ENCODE measurements at places on chromosomes 4 and X. TPM values are rescaled to one million over a fixed set of nuclear protein-coding genes. Genes with fewer than 3 reads are reported as not detected.

The USP51 gene
- total RNA-seq, result 2.6 TPM

The SSX4 gene
- total RNA-seq, result not detected

The MTTP gene
- total RNA-seq, result not detected

The BEND4 gene
- total RNA-seq, result not detected

The HERC5 gene
- 13.4 TPM for total RNA-seq

The UGT2B11 gene
- total RNA-seq, result not detected

- peaks cover 5% of the 10 kb centered on the region for H3K4me1 ChIP-seq
- no peak for DNase-seq
- no peak overlapping the region for H3K4me3 ChIP-seq
- no peaks in the 10 kb centered on the region for H3K27me3 ChIP-seq
- no peaks in the 10 kb centered on the region for H3K36me3 ChIP-seq
These were observed 11.1 kb downstream of the FABP2 start for GRCh38 chr4:119310826-119311225.

GRCh38 chr4:129355516-129355915 is 259.6 kb downstream of the C4orf33 start:
- H3K36me3 ChIP-seq, result no peaks in the 10 kb centered on the region
- H3K27me3 ChIP-seq, result no peaks in the 10 kb centered on the region
- no peak for DNase-seq
- H3K4me1 ChIP-seq, result peaks cover 4% of the 10 kb centered on the region

DNA sequence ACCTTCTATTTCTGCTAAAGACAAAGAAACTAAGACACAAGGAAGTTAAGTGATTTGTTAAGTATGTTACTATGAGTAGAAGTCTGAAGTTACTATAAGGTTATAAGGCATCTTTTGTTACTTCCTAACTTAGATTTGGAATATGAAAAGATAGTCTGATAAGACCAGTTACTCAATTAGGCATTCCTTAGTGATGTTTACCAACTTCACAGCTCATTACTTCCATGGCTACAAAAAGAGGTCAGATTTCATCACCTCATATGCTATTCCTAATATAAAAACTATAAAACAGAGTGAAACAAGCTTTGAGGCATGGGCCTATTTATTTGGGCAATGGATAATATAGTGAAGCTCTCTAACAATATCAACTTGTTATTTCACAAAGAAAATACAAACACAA is 143.1 kb downstream of the TBCK start:
- H3K27ac ChIP-seq, result no peak overlapping the region
- no peaks in the 10 kb centered on the region for H3K36me3 ChIP-seq
- no peak overlapping the region for H3K4me3 ChIP-seq
- no peaks in the 10 kb centered on the region for H3K27me3 ChIP-seq
- no peak for DNase-seq

DNA sequence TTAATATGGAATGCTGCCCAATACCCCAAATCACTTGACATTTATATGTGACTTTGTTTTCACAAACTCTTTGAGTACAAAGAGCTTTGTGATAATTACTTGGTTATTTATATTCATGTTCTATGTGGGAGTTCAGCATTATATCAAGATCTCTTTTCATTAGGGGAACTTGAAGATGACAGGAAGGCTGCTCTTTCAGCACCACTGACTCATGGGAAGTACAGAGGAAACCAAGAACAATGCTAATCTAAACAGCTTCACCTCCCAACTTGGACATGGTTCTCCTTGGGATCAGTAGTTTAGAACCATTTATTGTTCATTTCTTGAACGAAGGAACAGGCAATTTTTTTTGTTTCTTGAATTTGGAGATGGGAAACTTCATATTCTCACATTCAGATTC is 184.0 kb upstream of the AFF2 start:
- H3K4me3 ChIP-seq, result no peak overlapping the region
- H3K36me3 ChIP-seq, result no peaks in the 10 kb centered on the region
- H3K27me3 ChIP-seq, result no peaks in the 10 kb centered on the region
- H3K27ac ChIP-seq, result no peak overlapping the region

DNA sequence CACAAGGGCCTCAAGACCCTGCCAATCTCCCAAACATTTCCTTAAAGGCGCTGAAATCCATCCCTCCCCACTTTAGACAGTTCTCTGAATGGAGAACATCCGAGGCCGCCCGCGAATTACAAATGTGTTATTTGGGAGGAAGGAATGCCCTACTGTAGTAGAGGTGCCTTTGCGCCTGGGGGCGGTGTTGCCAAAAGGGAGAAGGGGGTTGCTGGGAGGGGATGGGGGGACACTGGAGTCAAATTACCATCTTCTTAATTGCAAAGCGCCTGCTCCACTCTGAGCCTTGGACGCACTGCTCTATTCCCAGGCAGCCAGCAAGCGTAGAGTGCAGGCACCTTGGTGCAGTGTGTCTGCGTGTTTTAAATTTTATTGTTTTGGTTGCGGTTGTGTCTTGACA is 2.7 kb downstream of the TMEM255A start:
- no peak overlapping the region for H3K27ac ChIP-seq
- DNase-seq, result no peak
- H3K36me3 ChIP-seq, result no peaks in the 10 kb centered on the region
- peak overlapping the region; percentile 66 for H3K4me3 ChIP-seq
- H3K4me1 ChIP-seq, result peaks cover 6% of the 10 kb centered on the region

DNA sequence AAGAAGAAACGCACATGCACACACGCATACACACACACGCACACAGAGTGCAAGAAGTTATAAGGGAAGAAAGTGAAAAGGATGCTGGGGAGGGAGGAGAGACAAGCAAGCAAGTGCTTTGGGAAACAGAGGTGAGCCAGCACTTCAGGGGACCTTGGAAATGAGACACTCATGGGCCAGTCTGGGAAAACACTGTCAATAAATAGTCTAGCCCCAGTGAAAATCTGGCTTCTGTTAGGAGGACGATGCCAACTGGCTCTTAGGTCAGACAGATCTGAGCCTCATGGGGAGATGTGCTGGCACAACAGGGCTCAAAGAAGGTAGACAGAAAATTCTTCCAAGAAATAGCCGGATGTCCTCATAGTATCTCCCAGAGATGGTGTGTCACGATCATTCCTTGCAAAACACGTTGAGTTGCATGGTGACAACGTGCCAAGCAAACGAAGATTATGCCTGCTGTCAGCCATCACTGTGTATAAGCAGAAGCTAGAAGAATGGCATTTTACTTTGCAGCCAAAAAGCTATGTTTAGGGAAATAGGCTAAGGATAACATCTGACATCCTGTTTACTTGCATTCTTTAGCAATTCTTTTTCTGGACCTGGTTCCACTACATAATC is 557 bp upstream of the ARHGEF6 start:
- DNase-seq, result no peak
- H3K4me3 ChIP-seq, result peak overlapping the region; percentile 64
- no peaks in the 10 kb centered on the region for H3K27me3 ChIP-seq
- H3K36me3 ChIP-seq, result no peaks in the 10 kb centered on the region
- peaks cover 3% of the 10 kb centered on the region for H3K4me1 ChIP-seq
- H3K27ac ChIP-seq, result peak overlapping the region; percentile 28

- H3K4me1 ChIP-seq, result no peaks in the 10 kb centered on the region
- no peaks in the 10 kb centered on the region for H3K36me3 ChIP-seq
- H3K4me3 ChIP-seq, result no peak overlapping the region
These were observed 582.4 kb upstream of the FAM241A start for GRCh38 chr4:111562826-111563225.

DNA sequence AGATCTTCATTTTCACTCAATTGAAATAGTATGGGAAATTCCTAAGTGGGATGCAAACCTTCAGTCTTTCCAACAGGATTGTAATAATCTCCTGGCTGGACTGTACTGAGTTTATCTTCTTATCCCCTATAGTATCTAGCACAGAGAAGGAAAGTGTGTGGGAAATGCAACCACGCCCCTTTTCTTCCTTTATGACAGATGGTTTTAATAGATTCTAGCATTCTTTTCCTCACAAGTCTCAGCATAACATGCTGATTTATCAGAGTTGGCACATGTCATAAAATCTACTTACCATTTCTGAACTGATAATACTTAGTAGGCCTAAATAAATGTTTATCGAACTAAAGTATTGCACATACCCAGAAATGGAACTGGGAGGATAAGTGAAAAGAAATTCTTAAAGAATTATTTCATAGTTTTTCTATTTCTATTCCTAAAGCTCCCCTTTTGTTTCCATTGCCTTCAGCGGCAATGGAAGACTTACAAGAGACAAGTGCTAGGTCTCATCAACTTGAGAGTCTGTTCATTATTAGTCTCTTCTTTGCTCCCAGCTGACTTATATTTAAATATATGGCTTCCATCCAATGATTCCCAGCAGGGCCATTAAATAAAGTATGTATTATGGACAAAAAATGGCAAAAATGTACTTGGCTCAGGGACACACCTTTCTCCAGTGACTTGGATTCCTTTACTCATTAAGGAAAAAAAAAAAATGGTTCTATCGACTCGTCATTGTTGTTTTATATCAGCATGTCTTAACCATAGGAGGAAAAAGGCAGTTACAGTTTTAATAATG is 484.5 kb downstream of the IL1RAPL1 start:
- H3K27me3 ChIP-seq, result no peaks in the 10 kb centered on the region
- H3K4me3 ChIP-seq, result no peak overlapping the region
- no peak overlapping the region for H3K27ac ChIP-seq
- no peak for DNase-seq
- no peaks in the 10 kb centered on the region for H3K36me3 ChIP-seq
- no peaks in the 10 kb centered on the region for H3K4me1 ChIP-seq

DNA sequence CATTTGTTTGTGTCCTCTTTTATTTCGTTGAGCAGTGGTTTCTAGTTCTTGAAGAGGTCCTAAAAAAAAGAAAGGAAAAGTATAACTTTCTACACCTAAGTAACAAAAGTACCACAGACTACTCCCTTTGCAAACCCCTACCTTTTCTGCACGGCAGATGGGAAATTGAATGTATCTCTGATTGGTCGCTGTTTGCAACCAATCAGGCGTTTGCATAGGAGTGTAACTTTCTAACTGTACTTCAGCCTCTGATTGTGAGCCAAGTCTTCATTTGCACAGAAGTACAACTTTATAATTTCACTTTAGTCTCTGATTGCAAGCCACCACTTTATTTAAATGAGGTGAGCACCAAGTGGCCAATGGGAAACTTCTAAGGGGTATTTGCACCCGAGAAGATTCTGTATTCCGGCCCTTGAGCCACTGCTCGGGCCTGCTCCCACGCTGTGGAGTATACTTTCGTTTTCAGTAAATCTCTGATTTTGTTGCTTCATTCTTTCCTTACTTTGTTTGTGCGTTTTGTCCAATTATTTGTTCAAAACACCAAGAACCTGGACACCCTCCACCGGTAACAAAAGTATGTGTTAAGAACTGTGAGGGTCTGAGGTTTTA is 40.3 kb upstream of the FHL1 start:
- H3K27ac ChIP-seq, result no peak overlapping the region
- H3K4me1 ChIP-seq, result no peaks in the 10 kb centered on the region
- no peaks in the 10 kb centered on the region for H3K27me3 ChIP-seq
- no peak for DNase-seq
- no peaks in the 10 kb centered on the region for H3K36me3 ChIP-seq

GRCh38 chr4:76624241-76624681 is 189.2 kb downstream of the SHROOM3 start:
- H3K27me3 ChIP-seq, result no peaks in the 10 kb centered on the region
- H3K36me3 ChIP-seq, result no peaks in the 10 kb centered on the region

GRCh38 chr4:185775792-185776555 is 36.0 kb downstream of the SORBS2 start:
- peak overlapping the region; percentile 71 for H3K27ac ChIP-seq
- no peaks in the 10 kb centered on the region for H3K27me3 ChIP-seq
- H3K36me3 ChIP-seq, result no peaks in the 10 kb centered on the region

GRCh38 chr4:111031001-111031579 is 408.2 kb upstream of the PITX2 start:
- H3K36me3 ChIP-seq, result no peaks in the 10 kb centered on the region
- no peak overlapping the region for H3K27ac ChIP-seq
- no peaks in the 10 kb centered on the region for H3K4me1 ChIP-seq
- no peak overlapping the region for H3K4me3 ChIP-seq
- H3K27me3 ChIP-seq, result no peaks in the 10 kb centered on the region

Data from thoracic aorta (tissue), 2 donors.